ENCODE measurements at places on chromosomes 5 and 9.

DNA sequence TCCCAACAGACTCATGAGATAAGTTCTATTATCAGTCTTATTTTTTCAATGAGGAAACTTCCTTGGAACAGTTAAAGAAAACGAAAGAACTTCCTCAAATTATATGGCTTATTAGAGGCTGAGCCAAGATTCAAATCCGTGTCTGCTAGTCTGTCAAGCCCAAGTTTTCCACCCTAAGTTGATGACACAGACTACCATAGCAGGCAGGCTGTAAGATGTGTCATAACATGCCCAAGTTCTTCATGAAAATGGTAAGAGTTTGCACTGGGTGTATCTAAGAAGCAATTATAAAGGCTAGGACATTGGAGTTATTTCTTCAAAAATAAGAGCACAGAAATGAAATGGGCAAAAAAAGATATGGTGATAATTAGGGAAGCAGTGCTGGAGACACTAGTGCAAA is 634.5 kb downstream of the BRINP1 start:
- DNase-seq, result no peak

DNA sequence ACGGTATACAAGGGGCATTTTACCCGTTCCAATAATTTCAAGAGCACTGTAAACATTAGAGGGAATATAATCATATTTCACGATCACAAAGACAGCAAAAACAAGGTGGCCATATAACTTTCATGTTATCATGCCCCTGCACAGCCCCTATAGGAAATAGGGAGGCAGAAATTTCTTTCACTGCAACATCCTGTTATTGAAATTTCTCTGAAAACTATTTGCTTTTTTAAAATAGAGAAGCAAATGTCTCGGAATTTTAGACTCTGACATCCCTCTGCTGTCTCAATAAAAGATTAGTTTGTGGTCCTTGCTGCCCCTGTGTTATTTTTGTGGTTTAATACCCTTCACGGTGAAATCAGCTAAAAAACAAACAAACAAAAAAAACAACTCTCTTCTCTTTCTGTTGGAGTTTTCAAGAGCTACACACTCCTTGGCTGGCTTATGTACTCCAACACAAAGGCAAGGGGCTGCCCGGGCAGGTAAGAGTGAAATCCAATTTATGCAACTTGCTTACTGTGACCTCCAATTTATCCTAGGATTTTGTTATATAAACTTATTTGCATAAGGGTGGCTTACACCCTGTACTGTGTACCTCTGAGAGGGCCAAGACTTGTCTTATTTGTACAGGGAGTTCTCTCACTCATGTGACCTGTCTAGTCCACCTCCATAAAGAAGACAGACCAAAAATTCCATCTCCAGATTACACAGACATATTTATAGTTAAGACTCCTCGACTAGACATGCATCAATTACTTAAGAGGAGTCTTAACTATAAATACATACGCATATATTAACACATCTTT is 223.6 kb downstream of the MLLT3 start:
- DNase-seq, result no peak

DNA sequence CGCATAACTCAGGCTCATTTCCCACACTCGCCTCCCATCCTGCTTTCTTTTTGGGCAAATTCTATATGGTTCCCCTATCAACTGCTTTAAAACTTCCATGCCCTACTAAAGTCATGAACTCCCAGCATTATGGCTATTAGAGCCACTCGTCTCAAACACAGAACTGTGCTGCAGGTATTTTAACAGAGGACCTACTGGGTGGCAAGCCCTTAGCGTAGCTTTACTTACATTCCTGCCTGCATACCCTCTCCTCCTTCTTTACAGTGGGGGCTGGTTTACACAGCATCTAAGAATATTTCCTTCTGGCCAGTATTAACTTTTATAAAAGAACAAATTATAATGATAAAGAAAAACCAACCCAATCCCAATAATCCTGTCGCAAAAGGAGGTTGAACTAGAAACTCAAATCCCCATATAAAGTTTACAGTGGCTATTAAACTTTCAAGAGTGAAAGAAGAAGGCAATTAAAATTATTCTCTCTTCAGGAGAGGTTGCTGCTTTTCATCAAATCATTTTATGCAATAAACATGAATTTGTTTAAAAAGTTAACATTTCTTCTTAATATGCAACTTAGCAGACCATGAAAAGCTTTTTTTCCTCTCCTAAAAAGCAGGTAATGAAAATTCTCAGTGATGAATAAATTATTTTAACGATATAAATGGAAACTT is 100.6 kb downstream of the ELAVL2 start:
- no peak for DNase-seq

- no peak for DNase-seq
Observed at GRCh38 chr9:125758986-125759763, 12.0 kb downstream of the PBX3 start.

- DNase-seq, result no peak
Observed at GRCh38 chr9:105967797-105968196, 273.5 kb downstream of the TMEM38B start.

GRCh38 chr5:125196481-125197111 is 450.2 kb upstream of the ZNF608 start:
- DNase-seq, result no peak

GRCh38 chr9:121999556-121999955 is 93.6 kb downstream of the TTLL11 start:
- no peak for DNase-seq

GRCh38 chr9:21668516-21668915 is 133.9 kb upstream of the MTAP start:
- no peak for DNase-seq

DNA sequence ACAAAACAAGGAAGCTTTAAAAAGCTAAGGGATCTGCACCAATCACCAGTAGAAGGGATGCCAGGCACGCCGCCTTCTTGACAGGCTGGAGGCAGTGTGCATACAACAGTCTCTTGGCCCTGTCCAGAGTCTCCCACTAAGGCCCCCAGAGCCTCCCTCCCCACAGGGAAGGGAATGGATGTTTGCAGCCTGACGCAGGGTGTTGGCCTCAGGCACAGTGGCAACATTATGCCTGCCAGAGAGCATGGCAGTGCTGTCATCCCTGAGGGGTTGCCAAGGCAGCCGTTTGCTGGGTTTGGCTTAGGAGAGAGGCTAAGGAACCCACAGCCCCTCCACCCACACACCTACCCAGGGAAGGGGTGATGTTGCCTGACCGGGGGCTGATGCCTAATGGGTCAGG is 4.8 kb downstream of the HBEGF start:
- DNase-seq, result peak; percentile 78

DNA sequence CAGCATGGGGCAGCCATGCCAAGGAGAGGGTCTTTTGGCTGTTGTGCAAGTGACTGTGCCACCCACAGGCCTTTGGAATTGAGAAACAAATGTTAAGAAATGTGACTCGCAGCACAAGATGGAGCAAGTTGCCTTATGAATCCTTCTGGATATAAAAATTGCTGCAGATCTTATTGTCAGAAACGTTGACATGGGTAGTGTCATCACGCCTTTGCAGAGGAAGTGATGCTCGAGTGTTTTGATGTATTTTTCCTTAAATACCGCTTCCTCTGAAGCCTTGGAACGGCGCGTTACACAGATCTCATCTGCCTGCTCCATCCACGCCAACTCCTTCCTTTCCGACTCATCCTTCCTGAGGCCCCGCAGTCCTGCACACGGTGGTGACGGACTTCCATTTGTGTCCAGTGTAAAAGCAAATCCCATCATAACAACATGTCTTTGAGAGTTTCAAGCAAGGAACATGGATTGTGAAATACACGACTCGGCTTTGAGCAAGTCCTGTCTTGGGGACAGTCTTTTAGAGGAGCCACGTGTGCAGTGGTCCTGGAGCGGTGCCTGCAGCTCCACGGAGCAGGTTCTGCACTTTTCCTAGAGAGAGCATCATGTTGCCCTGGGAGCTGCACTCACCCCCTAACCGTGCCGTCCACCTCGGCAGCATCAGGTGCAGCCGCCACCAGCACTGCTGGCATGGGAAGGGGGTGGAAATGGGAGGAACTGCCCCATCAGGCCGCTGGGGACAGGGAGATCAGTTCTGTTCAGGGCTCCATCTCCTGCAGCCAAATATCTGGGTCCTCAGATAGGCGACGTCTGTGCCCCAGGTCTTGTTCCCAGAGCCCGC is 15.1 kb downstream of the ROPN1L start:
- no peak for DNase-seq

DNA sequence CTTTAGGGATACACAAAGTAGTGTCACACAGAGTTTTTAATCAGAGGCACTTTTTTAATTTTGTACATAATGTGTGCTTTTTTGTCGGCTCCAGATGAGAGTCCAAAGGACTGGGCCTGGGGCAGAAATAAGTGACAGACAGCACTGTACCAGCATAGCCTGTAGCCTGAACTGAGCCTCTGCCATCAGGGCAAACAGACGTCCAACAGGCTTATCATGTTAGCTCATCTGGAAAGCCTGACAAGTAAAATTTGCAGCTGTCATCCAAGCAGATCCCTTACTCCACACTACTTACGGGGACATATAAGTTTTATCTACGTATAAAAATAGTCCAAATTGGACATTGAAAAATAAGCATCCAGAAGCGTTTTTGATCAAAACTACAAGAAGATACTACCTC is 233.1 kb upstream of the GAS1 start:
- DNase-seq, result no peak

DNA sequence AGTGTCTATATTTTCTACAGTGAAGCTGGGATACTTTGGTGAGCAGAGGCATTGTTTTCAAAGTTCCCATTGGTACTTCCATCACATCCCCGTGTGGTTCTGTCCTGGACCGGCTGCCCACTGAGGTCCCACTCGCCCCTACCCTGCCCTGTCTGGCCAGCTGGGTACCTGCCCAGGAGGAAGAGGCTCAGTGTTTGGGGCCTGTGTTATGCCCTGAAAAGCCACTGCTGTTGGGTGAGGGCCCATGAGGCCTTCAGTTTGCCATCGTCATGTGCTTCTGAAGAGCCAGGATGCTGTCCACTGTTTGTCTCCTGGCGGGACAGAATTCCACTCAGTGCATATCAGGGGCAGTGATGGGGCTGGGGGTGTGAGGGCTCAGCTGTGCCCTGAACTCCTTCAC is 2.6 kb upstream of the CEP72 start:
- DNase-seq, result no peak

- DNase-seq, result peak; percentile 43
Observed at GRCh38 chr5:151523335-151523734, 67.8 kb downstream of the FAT2 start.

GRCh38 chr9:129182625-129183494 is 4.8 kb upstream of the IER5L start:
- DNase-seq, result peak; percentile 39

GRCh38 chr5:150647275-150648251 is 7.1 kb downstream of the SYNPO start:
- no peak for DNase-seq

GRCh38 chr9:406886-407654 is 192.4 kb downstream of the DOCK8 start:
- DNase-seq, result no peak

GRCh38 chr5:143521141-143521540 is 117.7 kb upstream of the NR3C1 start:
- no peak for DNase-seq

GRCh38 chr9:95724253-95724991 is 151.1 kb upstream of the ERCC6L2 start:
- peak; percentile 33 for DNase-seq

DNA sequence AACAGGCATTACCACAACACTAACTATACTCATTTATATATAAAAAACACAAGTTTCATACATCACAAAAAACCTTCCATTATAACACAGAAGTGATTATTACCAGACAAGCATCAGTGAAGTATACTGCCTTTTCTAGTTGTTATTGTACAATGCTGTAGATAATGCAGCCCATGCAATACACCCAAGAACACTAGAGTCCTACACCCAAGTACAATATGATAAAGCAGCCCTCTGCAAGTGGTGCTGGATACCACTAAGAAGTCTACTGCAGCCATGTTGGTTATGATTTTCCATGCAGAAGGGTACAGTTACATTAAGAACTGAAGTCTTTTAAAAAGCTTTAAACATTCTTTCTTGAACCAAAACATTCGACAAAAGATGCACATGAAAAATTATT is 10.3 kb downstream of the ZFAND5 start:
- no peak for DNase-seq

GRCh38 chr9:116409638-116410037 is 256.0 kb downstream of the PAPPA start:
- DNase-seq, result no peak

DNA sequence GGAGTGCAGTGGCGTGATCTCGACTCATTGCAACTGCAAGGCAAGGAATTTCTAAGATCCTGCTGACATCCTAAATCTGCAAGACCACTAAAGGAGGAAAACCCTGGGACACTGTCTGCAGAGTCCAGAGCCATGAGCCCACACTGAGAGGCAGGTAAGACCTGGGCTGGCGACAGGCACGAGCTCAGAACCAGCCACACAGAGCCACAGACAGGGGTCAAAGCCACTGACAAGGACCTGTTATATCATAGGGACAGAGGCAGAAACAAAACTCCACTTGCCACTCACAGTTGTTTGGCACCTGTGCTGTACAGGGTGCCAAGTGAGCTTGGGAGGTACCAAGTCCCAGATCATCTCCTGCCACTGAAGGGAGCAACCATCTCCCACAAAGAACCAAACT is 34.2 kb downstream of the IPPK start:
- no peak for DNase-seq

- no peak for DNase-seq
Observed at GRCh38 chr5:141343953-141344463, 379 bp downstream of the PCDHGA3 start.

GRCh38 chr5:29148073-29148472 is 2045.4 kb upstream of the CDH6 start:
- no peak for DNase-seq

DNA sequence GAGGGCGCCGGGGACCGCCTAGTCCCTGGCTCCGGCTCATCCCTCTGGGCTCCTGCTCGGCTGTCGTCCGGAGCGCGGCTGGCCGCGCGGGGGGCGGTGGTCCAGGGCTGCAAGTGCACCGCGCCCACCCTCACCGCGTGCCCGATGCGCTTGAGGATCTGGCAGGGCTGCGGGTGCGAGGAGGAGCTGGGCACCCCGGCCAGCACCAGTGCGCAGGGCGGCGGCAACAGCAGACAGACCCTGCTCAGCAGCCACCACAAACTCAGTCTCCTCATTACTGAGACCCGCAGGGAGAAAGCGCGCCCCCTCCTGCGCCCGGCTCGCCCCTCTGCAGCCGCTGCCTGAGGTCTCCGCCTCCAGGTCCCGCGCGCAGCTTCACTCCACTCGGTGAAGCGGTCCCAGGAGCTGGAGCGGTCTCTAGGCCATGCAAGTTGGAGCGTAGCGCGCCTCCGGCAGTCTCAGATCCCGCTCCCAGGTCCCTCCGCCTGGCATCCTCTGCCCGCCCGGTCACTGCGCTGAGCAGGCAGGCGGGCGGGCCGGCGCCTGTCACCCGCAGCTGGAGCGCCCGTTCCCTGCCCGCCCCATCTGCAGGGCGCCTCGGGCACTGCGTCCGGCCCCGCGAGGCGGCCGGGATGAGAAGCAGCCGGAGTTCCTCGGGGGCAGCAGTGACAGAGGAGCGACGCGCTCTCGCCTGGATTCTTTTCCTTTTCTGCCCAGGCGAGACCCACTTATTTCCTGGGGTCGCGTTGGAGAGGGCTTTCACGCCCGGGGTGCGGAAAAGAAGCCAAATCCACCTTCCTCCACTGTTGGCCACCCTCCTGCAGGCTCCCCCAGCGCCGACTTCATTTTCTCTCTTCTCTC is 512 bp downstream of the GRIN3A start:
- no peak for DNase-seq
